ENCODE measurements at places on chromosomes 5 and 9. TPM values are rescaled to one million over a fixed set of nuclear protein-coding genes. Genes with fewer than 3 reads are reported as not detected.

NPR3 gene
- 0.04 TPM for total RNA-seq

IRGM gene
- not detected for total RNA-seq

KIF4B gene
- total RNA-seq = 0.13 TPM

CDC20B gene
- total RNA-seq = 0.07 TPM

C1QTNF2 gene
- total RNA-seq = 0.11 TPM

SLC34A3 gene
- not detected for total RNA-seq

SMIM32 gene
- total RNA-seq = not detected

ANKDD1B gene
- 0.20 TPM for total RNA-seq

PALM2AKAP2 gene
- under 0.01 TPM for total RNA-seq

DAB2IP gene
- total RNA-seq = 13.7 TPM

ESM1 gene
- total RNA-seq = 764 TPM

CCNO gene
- 0.32 TPM for total RNA-seq

PCDHA9 gene
- total RNA-seq = not detected

LTC4S gene
- 0.66 TPM for total RNA-seq

CCDC187 gene
- total RNA-seq = not detected

DDX4 gene
- total RNA-seq = not detected

SLC25A51 gene
- total RNA-seq = 119 TPM

OSMR gene
- total RNA-seq = 14.6 TPM

BSPRY gene
- total RNA-seq = not detected

LYRM7 gene
- total RNA-seq = 6.7 TPM

RBM27 gene
- total RNA-seq = 29.0 TPM

EXOC3 gene
- total RNA-seq = 45.0 TPM

BICD2 gene
- 58.1 TPM for total RNA-seq

SLC6A3 gene
- total RNA-seq = not detected

ZBED3 gene
- 3.6 TPM for total RNA-seq

RANBP17 gene
- total RNA-seq = 6.9 TPM

CER1 gene
- not detected for total RNA-seq

EFCAB9 gene
- total RNA-seq = not detected

SVEP1 gene
- 0.46 TPM for total RNA-seq

ADRB2 gene
- 3.5 TPM for total RNA-seq

PCDH12 gene
- total RNA-seq = 12.1 TPM

EIF4E1B gene
- total RNA-seq = not detected

GNAQ gene
- total RNA-seq = 37.2 TPM

CDH9 gene
- total RNA-seq = not detected

BHMT2 gene
- total RNA-seq = 2.5 TPM

THBS4 gene
- not detected for total RNA-seq

FGF1 gene
- total RNA-seq = not detected

MSMP gene
- total RNA-seq = 23.2 TPM

ACOT12 gene
- total RNA-seq = 0.13 TPM

GTF3C5 gene
- total RNA-seq = 52.9 TPM

CCNI2 gene
- 0.04 TPM for total RNA-seq

CCDC192 gene
- total RNA-seq = not detected

PCDHA1 gene
- total RNA-seq = not detected

SCGB3A2 gene
- total RNA-seq = not detected

ADAMTS19 gene
- not detected for total RNA-seq

BHMT gene
- not detected for total RNA-seq

PCAT7 gene
- total RNA-seq = not detected

GFI1B gene
- total RNA-seq = not detected

TIMD4 gene
- not detected for total RNA-seq

ZNF618 gene
- 15.8 TPM for total RNA-seq

NRARP gene
- 14.0 TPM for total RNA-seq

SLC1A1 gene
- 17.4 TPM for total RNA-seq

FBXO4 gene
- total RNA-seq = 8.7 TPM

Data from pulmonary artery endothelial cell (primary cell).